MG63 (cell line): ENCODE measurements at places on chromosomes 3 and 15.

GRCh38 chr3:13846716-13847570, 32.9 kb downstream of the WNT7A start:
- DNase-seq = no peak

- DNase-seq = no peak
These were observed 432.0 kb upstream of the TBL1XR1 start for GRCh38 chr3:177629276-177629675.

DNA sequence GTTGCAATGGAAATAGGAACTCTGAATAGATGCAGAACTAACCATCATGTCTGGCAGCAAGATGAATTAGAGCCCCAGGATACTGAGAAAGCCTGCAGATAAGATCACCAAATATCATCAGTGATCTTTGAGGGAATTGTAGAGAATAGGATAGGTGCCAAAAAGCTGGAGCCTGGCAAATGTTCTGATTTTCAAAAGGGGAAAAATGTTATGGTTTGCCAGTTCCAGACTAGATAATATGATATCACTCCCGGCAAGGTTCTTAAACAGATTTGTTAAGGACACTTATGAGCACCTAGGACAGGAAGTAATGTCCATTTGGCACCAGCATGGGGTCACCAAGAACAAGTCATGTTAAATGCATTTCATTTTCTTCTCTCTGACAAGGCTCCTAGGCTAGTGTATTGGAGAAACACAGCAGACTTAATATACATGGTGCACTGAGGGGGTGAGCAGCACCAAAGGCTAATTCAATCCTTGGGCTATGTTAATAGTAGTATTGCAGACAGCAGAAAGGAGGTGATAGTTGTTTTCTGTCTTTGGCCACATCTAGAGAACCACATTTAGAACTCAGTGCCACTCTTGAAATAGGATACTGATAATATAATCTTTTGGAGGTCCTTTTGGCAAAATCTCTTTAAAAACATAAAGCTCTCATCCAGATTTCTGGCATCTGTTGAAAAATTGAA, 4.8 kb downstream of the SRGAP3 start:
- DNase-seq = no peak

- DNase-seq = peak; percentile 81
These were observed 144.4 kb downstream of the MYLK start for GRCh38 chr3:123739754-123740153.
